Stimulated activated CD4-positive, alpha-beta T cell treated with anti-CD3 and anti-CD28 coated beads, Interleukin-1b, Interleukin-23, amount 100 ng/mL, for 48 hours (primary cell): ENCODE measurements at places on chromosomes 12 and 14.

GRCh38 chr12:79019672-79020071, 155.1 kb downstream of the SYT1 start:
- DNase-seq = no peak

DNA sequence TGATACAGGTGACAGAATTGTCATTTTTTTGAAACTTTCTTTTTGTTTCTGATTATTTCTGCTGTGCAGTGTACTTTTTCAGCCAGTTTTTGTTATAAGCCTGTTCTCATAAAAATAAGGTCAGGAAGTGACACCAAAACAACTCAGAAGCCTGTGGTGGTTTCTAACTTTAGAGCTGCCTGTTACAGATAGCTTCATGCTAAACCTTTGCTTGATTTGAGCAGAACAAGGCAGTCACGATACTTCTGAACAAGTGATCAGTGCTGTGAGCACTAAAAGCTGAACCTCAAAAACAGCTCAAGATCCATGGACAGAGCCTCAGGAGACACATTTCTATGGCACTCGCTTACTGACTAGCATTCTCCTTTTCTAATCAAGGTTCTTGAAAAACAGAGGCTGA, 82.0 kb downstream of the PRKCH start:
- no peak for DNase-seq

- no peak for DNase-seq
Measured at GRCh38 chr14:94964181-94964580, 193.1 kb downstream of the DICER1 start.

GRCh38 chr12:54596526-54596946, 8.1 kb upstream of the PPP1R1A start:
- DNase-seq = peak; percentile 44

- DNase-seq = no peak
Measured at GRCh38 chr12:85796001-85796400, 40.2 kb downstream of the RASSF9 start.

- DNase-seq = no peak
Measured at GRCh38 chr14:96265383-96266095, 9.5 kb downstream of the BDKRB1 start.
